ENCODE measurements at places on chromosomes 3 and 15.

DNA sequence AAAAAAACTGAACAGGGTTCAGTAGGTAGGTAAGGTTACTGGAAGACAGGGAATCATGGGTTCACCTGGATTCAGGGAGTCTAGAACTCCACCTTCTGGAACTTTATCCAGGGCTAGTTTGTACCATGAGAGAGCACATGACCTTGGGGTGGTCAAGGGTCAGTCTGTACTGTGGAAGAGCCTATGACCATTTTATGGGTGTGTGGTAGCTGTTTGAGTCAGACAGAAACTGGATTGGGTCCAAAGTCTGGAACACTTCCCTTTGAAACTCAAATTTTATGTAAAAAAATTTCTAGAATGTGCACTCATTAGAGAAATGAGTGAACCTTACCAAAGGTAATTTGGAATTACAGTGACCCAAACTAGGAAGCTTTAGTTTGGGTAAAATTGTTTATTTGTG lies 486.0 kb upstream of the AGTR1 start:
- DNase-seq = no peak

DNA sequence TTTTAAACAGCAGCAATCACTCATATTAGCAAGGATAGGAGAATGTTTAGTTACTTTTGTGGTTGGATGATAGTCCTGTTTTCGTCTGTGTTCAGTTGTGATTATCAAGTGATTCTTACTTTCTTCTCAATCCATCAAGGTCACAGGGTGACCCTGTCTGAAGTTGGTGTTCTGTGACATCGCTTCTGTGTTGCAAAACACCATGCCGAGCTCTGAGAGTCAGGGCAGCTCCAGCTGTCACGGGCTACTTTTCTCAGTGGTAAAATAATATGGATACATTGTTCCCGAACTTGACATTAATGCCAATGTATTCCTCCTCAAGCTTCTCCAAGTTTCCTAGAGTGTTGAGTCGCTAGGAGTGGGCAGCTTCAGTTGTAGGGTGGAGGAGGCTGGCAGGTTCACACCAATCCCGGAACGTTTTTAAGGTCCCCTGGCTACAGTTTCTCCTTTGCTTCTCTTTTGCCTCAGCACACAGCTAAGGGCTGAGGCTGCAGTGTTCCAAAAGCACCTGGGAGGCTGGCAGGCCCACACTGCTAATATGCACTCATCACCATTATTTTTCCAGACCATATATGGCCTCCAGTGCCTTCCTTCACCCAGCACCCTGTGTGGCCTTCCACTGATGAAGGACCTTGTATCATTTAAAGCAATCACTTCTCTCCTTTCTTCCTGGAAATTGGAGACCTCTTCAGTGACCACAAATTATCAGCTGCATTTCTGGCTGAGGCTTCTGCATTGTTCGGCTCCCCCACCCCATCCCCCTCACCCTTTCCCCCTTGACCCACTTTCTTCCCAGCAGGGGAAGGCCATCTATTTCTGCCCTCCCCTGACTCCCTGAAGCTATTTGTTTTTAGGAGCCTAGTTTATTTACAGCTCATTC lies 25.8 kb downstream of the COLQ start:
- no peak for DNase-seq

- no peak for DNase-seq
Measured at GRCh38 chr3:48143567-48143966, 44.6 kb downstream of the CDC25A start.

- no peak for DNase-seq
Measured at GRCh38 chr3:172256101-172256734, 192.0 kb downstream of the GHSR start.

GRCh38 chr3:47899495-47900108 lies 96.7 kb downstream of the DHX30 start:
- no peak for DNase-seq

GRCh38 chr3:167116120-167116922 lies 263.8 kb downstream of the ZBBX start:
- DNase-seq = no peak

DNA sequence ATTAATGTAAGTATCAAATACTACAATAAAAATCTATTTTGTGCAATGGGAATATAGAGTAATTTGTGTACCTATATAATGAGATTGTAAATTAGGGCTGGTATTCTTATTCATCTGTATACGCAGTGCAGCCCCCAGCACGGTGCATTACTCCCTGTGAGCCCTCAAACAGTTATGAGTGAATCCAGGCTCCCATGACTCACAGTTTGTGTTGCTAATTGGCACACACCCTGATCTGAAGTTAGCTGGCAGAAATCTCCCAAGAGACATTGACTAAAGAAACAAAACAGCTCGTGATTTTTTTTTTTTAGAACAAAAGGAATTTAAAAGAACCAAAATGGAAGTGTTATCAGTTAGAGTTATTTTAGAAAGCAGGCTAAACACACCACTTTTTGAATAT lies 15.7 kb downstream of the GK5 start:
- DNase-seq = no peak

GRCh38 chr15:98844261-98844660 lies 163.3 kb downstream of the PGPEP1L start:
- DNase-seq = no peak

DNA sequence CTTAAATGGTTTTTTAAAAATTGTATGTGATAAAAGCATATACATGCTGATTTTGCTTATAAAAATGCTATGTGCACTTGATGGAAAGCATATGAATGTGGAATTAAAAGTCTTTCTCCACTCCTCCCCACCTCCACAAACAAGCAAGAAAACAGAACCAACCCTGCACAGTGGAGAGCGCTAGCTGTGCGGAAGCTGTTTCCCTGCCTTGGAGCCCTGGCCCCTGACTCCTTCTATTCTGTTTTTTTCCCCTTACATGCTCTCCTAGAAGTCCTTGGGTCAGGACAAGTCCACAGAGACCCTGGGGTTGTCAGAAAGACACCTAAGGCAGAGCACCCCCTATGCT lies 64.2 kb downstream of the BOC start:
- no peak for DNase-seq

DNA sequence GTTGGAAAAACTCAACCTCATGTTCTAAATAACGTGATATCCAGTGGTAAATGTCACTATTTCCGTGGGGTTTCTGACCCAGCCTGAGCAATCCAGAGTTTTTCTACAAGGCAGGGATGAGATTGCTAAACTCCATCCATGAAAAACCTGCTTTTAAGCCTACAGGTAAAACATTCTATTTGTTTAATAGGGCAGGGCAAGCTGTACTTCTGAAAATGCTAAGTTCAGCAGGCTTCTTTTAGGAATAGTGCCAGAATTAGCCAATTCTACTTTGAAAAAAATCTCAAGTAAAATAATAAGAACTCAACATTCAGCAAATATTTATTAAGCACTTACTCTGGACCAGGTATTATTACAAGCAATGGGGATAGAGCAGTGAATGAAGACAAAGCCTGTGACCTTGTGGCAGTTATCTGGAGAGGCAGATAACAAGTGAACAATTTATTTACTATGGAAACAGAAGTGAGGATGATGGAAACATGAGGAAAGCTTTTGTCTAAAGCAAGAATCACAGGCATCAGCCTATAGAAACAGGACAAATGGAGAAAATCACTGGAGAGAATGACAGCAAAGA lies 13.3 kb downstream of the RPSA start:
- DNase-seq = no peak

DNA sequence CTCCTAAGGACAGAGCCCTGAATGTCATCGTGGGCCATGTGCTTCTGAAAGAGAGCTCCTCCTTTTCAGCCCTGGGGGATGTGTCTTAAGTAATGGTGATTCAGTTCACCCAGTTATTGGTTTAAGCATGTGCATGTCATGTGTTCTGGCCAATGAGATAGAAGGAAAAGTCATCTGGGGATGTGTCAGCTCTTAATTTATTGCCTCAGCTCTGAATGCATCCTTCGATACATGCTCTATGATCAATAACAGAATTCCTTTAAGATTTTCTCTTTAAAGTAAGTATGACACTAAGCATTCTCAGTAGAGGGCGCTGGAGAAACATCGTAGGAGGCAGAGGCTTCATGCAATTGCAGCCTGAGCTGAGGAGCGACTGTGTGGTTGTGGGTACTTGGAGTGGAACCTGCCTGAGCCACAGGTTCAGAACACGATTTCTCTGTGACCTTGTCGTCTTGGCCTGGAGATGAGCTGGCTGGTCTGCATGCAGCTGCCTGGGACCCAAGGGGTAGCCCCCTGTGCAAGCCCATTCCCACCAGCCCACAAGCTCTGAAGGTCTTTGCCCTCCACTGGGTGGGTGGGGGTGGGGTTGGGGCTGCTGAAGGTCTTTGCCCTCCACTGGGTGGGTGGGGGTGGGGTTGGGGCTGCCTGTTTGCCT lies 69.5 kb downstream of the C3orf38 start:
- no peak for DNase-seq

DNA sequence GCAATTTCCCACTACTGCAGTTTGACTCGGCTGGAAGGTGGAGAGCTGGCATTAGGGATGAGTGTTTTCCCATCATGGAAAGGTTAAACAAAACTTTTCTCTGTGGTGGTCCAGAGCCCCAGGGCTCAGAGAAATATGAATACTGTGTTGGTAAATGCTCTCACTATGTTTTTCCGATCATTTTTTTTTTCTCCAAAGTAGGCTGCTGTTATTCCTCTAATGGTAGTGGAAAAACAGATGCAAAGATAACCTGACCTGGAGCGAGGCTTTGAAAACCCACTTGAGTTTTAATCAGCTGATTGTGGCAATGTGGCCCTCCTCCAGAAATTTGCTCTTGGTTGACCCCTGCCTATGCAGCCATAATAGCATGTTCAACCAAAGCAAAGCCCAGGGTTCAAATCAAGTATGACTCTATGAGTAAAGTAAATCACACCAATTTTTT lies 320.8 kb upstream of the CTNNB1 start:
- DNase-seq = no peak

DNA sequence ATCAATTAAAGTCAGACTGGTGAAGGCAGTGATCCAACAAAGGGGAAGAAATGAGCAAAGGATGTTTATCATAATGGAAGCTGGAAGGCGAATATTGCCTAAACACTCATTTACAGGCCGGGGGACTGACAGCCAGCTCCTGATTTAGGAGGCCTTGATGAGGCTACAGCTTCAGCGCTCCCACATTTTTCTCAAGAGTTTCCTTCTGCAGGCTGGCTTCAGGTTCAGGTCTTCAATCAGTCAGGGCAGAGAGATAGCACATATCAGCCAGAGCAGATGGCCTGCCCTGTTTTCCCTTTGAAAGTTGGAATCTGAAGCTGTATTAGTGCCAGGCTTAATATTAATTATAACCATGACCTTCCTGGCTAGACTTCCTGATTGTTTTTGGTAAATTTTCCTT lies 218.9 kb downstream of the SV2B start:
- DNase-seq = no peak

- no peak for DNase-seq
Measured at GRCh38 chr15:39269821-39270220, 311.1 kb upstream of the THBS1 start.

DNA sequence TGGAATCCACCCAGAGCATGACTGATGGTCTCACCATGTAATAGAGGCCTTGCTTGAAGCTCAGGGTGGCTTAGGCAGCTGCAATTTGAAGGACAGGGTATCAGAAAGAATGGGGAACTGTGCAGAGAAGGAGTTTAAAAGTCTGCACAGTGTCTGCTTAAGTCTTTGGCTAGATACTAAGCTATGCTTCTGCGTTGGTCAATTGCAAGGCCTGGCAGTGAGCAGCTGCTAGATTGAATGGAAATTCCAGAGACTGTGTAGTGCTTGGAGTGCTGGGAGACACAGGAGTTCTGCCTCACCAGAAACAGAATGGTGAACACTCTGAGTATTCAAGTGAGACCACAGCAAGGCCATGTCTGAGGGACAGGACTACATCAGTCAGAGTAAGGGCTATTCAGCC lies 17.3 kb upstream of the ATP10A start:
- DNase-seq = no peak

DNA sequence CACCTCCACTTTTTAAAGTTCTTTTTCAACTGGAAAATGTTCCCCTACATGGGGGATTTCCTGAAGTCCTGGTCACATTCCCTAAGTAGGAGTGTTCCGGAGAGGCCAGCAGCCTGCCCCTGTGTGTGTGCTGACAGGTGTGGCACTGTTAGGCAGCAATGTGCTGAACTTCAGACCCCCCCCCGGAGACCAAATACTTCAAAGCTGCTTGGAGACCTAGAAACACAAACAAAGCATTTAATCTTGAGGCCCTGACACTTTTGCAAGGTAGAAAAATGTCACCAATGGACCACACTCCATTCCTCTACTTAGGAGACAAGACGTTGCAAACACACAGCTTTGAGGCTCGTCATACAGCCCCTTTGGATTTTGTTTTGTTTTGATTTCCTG lies 259.6 kb upstream of the CTNNB1 start:
- no peak for DNase-seq

DNA sequence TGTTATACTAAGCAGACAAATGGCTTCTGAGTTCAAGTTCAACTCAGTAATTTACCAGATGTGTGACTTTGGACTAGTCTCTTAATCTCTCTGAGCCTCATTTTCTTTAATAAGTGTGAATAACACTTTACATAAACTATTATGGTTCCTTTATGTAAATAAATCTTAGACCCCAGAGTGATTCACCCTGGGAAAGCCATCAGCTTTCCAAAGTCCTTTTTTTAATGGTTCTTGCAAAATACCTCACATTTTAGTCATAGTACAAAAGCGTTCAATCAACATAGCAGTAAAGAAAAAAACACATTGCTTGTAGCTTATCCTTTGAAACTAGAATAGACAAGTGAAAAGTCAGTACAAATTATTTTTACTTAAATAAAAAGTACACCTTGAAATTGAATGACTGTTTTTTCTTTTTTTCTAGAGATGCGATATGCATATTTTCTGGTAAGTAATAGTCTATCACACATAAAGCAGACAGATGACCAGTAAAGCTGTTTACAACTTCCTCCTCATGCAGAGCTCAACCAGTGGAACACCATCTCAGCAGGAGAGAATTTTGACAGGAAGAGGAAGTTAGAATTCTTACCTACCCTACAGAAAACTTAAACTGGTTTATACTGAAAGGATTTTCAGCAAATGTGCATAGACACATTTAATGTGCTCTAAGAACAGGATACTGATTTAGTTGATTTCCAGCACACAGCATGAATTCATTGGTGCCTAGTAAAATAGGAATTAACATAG lies 123.0 kb upstream of the AGBL1 start:
- no peak for DNase-seq

- no peak for DNase-seq
Measured at GRCh38 chr3:135440746-135441145, 524.8 kb upstream of the PPP2R3A start.
